ENCODE measurements at places on chromosomes 3 and 15. TPM values are rescaled to one million over a fixed set of nuclear protein-coding genes. Genes with fewer than 3 reads are reported as not detected.

MKRN3 gene
- total RNA-seq, result 3.4 TPM

ARID3B gene
- total RNA-seq, result 8.6 TPM

ECE2 gene
- total RNA-seq, result not detected

UNC13C gene
- total RNA-seq, result under 0.01 TPM

CISH gene
- total RNA-seq, result 1.0 TPM

C15orf62 gene
- total RNA-seq, result 1.7 TPM

SLC22A13 gene
- 0.43 TPM for total RNA-seq

MTHFS gene
- 15.7 TPM for total RNA-seq
